CMK (cell line): ENCODE measurements at places on chromosomes 5 and 9.

DNA sequence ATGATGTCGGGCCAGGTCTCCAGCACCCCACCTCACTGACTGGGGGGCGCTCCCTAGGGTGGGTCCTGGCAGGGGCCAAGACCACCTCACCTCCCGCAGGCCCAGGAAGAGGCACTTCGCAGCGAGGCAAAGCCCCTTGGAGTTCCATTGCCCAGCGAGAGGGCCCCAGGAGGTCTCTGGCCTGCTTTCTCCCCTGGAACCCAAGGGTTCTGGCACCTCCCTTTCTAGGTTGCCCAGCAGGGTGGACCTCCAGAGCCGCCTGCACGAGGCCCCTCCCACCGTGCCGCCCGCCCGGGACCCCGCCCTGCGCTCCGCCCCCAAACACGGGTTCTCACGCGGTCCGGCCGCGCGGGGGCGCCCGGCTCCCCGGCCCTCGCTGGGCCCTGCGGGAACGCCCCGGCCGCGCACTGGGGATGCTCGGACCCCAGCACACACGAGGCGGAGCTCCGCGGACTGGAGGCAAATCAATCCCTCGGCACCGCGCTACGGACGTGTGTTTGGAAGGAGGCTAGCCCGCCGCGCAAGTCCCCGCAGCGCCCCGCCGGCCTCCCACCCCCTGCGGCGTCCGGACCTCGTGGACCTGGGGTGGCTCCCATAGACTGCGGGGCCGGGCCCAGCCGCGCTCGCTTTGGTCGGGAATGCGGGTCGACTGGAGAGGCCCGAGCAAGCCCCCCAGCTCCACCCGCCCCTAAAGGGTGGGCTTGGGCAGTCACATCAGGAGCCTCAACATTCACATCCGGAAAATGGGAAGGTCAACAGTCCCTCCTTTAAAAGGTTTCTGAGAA is 99.5 kb upstream of the LMX1B start:
- DNase-seq = no peak

DNA sequence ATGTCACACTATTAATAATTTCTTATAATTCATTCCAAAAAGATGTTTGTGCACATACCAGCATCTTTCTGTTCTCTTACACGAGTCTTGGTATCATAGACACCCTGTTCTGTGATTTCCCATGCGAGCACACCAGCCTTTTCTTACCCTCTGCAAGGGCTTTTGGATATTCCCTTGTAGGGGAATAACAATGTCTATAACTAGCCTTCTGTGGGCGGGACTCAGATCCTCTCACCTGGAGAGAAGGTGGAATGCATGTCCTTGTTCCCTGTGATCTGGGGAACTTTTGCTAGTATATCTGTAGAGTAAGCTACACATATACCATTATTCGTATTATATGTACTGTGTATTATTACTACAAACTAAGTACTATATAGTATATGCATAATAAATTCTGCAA is 44.8 kb downstream of the EHMT1 start:
- DNase-seq = no peak

GRCh38 chr9:8365029-8365428 is 565.5 kb upstream of the DMAC1 start:
- no peak for DNase-seq

- DNase-seq = no peak
Measured at GRCh38 chr9:134643222-134643671, 1.6 kb downstream of the COL5A1 start.

DNA sequence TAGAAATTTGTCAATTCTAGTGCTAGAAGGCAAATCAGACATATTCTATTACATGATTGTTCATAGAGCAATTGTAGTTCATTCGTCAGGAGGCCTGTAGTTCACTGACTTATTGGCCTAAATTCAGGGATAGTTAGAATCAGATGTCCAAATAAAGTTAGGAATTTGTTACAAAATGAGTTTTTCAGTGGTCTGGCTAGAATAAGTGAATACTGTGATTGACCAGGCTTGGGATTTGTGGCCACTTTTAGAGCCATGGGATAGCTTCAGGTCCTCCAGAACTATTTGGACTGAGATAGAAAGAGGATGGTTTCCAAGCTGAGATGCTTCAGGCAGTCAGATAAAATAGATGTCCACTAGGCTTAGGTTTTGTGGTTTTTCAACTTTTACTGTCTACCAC is 199.1 kb upstream of the MPDZ start:
- DNase-seq = no peak

DNA sequence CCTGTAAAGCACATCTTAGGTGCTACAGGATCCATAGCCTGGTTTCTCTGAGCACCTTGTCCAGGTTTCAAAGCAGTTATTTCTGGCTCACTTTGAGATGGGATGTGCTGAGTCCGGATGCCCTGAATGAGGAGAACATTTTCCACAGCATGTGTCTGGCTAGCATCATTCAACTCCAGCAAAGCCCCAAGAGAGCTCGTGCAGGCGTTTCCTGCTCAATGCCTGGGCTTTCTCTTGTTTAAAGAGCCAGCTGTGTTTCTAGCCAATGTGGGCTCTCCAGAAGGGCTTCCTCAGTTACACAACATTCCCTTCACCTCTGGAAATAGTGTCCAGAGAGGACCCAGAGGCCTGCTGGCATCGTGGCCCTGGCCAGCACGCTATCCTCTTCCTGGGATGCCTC is 411.7 kb downstream of the DMAC1 start:
- DNase-seq = no peak

GRCh38 chr9:136426787-136427186 is 12.9 kb downstream of the INPP5E start:
- no peak for DNase-seq

DNA sequence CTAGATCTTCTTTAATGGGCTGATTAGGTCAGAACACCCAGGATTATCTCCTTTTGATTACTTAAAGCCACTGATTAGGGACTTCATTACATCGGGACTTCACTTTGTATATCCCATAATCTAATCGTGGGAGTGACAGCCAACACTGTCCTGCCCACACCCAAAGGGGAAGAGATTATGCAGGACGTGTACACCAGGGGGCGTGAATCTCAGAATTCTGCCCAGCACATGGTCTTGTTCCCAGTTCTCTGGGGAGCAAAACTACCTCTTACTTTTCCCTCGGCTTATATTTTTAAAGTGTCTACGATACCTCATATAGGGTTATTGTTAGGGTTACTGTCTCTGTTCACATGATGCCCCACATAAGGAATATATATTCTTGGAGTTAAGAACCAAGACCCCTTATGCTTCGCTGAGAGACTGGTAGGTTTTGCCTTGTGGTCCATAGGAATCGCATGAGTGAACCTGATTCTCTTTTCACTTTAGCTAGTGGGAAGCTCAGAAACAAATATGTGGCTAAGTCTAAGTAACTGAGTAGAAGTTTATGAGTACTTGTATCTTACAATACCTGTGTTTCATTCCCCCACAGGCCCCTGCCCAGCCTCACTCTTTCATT is 192.7 kb downstream of the GNA14 start:
- DNase-seq = no peak

GRCh38 chr5:120552638-120553037 is 88.5 kb downstream of the PRR16 start:
- no peak for DNase-seq

DNA sequence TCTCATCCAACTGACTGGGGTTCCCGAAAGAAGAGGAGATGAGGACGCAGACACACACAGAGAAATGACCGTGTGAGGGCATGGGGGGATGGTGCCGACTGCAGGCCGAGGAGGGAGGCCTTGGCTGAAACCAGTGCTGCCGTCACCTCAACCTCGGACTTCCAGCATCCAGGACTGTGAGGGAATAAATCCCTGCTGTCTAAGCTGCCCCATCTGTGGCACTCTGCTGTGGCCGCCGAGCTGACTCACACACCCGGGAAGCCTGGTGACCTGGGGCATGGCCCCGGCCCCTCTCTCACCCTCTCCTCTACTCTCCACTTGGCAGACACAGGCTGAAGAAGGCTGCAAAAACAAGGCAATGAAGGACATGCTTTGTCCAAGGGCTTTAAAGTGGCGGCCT is 4.4 kb upstream of the COL5A1 start:
- DNase-seq = no peak

DNA sequence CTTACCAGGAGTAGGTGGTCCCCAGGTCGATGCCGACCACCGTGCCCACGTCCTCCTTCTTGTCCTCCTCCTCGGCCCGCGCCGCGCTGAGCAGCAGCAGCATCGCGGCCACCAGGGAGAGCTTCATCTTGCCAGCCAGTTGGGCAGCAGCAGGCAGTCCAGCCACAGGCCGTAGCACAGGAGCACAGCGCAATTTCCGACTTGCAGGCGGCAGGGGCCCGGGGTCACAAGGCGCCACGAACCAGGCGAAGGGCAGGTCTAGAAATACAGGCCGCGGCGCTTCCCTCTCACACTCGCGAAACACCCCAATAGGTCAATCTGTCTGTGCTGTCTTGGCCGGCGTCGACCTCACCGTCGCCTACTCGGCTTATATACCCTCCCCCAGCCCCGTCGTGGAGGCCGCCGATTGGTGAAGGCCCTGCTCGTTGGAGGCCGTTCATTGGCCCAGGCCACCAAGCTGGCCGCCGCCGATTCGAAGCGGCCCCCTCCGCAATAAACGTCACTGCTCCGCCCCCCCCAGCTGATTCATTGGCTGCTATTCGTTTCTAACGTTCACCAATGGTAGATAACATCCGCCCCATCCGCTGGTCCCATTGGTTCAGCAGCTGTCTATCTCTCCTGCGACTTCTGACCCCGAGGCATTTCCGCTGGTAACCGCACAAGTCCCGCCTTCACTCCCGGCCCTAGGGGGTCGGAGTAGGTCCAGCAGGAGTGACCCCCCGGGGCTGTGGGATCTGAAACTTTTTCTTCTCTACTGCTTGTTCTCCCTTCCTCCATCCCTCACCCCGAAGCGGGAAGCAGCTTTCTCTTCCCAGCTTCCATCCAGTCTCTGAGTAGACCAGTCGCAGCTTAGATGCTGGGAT is at the start of gene HSPA5:
Gene HSPA5, minus strand, starts transcription at position 344 of the 863 bp plus-strand sequence. Its CDS starts 217 bp downstream, at position 127.
- DNase-seq = peak; percentile 98

- no peak for DNase-seq
Measured at GRCh38 chr9:135494791-135495559, 5.5 kb upstream of the MRPS2 start.

GRCh38 chr5:36643162-36643561 is 36.8 kb downstream of the SLC1A3 start:
- no peak for DNase-seq

GRCh38 chr5:96252596-96252995 is 180.5 kb downstream of the PCSK1 start:
- DNase-seq = no peak

- DNase-seq = no peak
Measured at GRCh38 chr5:173235499-173236394, 741 bp upstream of the NKX2-5 start.

- no peak for DNase-seq
Measured at GRCh38 chr5:81898403-81898802, 73.4 kb upstream of the ATG10 start.

DNA sequence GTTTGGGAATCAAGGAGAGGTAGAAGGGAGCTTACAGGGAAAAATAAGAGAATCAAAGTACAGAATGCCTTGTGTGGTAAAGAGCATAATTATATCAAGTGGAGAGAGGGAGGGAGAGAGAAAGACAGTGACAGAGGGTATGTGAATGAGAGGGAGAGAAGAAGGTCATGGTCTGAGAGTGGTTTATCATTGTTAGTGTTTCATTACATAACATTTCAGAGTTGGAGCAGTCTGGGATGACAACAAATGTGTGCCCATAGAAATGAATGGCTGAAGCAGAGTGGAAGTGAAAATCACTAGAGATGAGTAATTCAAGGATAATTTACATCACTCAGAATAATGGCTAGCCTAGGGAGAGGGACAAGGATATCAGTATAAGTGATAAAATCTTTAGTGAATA is 799.2 kb downstream of the TLE1 start:
- DNase-seq = no peak

DNA sequence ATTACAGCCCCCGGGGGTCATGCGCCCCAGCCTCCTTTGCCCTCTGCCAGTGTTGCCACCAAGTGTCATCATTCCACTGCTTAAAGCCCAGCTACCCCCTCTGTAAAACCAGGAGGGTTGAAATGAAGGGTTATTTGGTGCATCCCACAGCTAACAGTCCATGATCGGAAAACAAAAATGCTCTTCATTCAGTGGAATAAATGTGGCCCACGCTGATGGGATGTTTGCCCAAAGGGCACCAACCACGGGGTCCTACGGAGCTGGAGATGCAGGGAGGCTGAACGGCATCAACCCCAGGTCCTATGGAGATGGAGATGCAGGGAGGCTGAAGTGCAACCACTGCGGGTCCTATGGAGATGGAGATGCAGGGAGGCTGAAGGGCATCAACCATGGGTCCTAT is 218.5 kb upstream of the IRX1 start:
- DNase-seq = no peak

- DNase-seq = no peak
Measured at GRCh38 chr5:77990020-77990419, 213.9 kb upstream of the TBCA start.

DNA sequence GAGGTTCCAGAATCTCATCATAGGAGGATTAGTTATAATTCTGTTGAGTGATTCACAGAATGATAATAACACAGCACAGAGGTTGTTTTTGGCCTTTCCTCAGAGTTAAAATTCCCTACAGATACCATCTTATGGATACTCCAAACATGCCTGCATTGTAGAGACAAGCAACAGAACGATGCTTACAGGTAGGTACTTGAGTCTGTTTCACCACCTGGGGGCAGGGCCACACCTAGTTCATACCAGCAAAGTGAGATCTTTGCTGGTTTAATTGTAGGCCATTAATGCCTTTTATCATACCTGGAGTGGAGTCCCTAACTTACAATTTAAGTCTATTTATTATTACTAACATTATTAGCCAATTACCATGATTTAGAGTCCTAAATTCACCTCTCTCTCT is 416.5 kb upstream of the TLE4 start:
- no peak for DNase-seq

- no peak for DNase-seq
Measured at GRCh38 chr5:109873687-109874086, 184.0 kb downstream of the MAN2A1 start.

GRCh38 chr5:92017776-92018175 is 634.7 kb upstream of the ARRDC3 start:
- DNase-seq = no peak

GRCh38 chr5:170046241-170046640 is 59.5 kb upstream of the FOXI1 start:
- no peak for DNase-seq

GRCh38 chr5:160048131-160048530 is 39.2 kb downstream of the TTC1 start:
- no peak for DNase-seq

- DNase-seq = no peak
Measured at GRCh38 chr9:11338130-11338529, 725.3 kb upstream of the PTPRD start.

DNA sequence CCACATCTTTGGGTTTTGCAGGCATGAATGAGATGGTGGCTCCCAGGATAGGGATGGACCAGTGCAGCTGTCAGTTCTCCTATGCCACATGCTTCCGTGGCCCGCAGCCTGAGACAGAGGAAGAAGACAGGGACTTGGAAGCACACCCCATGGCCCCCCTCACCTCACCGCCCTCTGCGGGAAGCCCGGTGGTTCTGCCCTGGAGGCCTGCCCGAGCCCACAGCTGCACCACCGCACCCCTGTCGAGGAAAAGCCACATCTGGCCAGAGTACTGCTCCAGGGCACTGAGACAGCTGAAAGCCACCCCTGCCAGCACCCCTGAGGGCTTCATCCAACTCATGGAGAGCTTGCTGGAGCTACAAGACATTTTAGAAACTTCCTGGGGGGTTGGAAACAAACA is 7.6 kb upstream of the TRMT10B start:
- DNase-seq = no peak

- no peak for DNase-seq
Measured at GRCh38 chr5:58606064-58606463, 23.2 kb downstream of the RAB3C start.
